Neural crest cell (in vitro differentiated cells): ENCODE measurements at places on chromosomes 2 and 18. TPM values are rescaled to one million over a fixed set of nuclear protein-coding genes. Genes with fewer than 3 reads are reported as not detected.

The ZNF513 gene
- 26.5 and 27.9 TPM in 2 replicates for total RNA-seq

The FOXI3 gene
- 0.12 TPM in 1 of 2 replicates, not detected in the other for total RNA-seq

The POTEJ gene
- total RNA-seq: not detected in 2 replicates

The RNU2-63P gene
- total RNA-seq: 24.6 and 25.1 TPM in 2 replicates

The TUBA3E gene
- not detected in 2 replicates for total RNA-seq

The MSH6 gene
- total RNA-seq: 213 TPM in 2 replicates

The ACOXL gene
- total RNA-seq: not detected in 2 replicates

The ZNF521 gene
- total RNA-seq: 86.1 and 87.9 TPM in 2 replicates

The SPC25 gene
- 39.3 and 40.8 TPM in 2 replicates for total RNA-seq

The TIA1 gene
- 273 and 287 TPM in 2 replicates for total RNA-seq

GRCh38 chr2:120253021-120253882 is 600 bp downstream of the RALB start:
- peak overlapping the region; percentile 47 for H3K27ac ChIP-seq
- peaks cover 27% of the 10 kb centered on the region for H3K27me3 ChIP-seq
- peak; percentile 67 for DNase-seq

GRCh38 chr2:112831513-112831845 is 5.1 kb downstream of the IL1B start:
- peaks cover 5% of the 10 kb centered on the region for H3K4me1 ChIP-seq
- H3K36me3 ChIP-seq: no peaks in the 10 kb centered on the region
- peaks cover 3% of the 10 kb centered on the region for H3K27me3 ChIP-seq
- H3K27ac ChIP-seq: no peak overlapping the region
- H3K4me3 ChIP-seq: no peak overlapping the region
- DNase-seq: no peak

- no peak overlapping the region for H3K4me3 ChIP-seq
- H3K36me3 ChIP-seq: no peaks in the 10 kb centered on the region
- peaks cover 5% of the 10 kb centered on the region for H3K27me3 ChIP-seq
- DNase-seq: no peak
Measured at GRCh38 chr2:85892216-85892944, 3.6 kb upstream of the ST3GAL5 start.

GRCh38 chr2:163469561-163469962 is 266.2 kb downstream of the FIGN start:
- no peak overlapping the region for H3K27ac ChIP-seq
- H3K4me1 ChIP-seq: peaks cover 33% of the 10 kb centered on the region
- H3K27me3 ChIP-seq: no peaks in the 10 kb centered on the region
- DNase-seq: no peak
- H3K36me3 ChIP-seq: no peaks in the 10 kb centered on the region

- H3K4me3 ChIP-seq: no peak overlapping the region
- H3K36me3 ChIP-seq: no peaks in the 10 kb centered on the region
- no peaks in the 10 kb centered on the region for H3K27me3 ChIP-seq
- H3K4me1 ChIP-seq: peaks cover 47% of the 10 kb centered on the region
- no peak overlapping the region for H3K27ac ChIP-seq
Measured at GRCh38 chr18:78074400-78075020, 824.9 kb downstream of the GALR1 start.

- no peak overlapping the region for H3K4me3 ChIP-seq
- no peak overlapping the region for H3K27ac ChIP-seq
- H3K36me3 ChIP-seq: no peaks in the 10 kb centered on the region
- H3K4me1 ChIP-seq: no peaks in the 10 kb centered on the region
Measured at GRCh38 chr18:50793641-50794565, 25.9 kb downstream of the MRO start.

DNA sequence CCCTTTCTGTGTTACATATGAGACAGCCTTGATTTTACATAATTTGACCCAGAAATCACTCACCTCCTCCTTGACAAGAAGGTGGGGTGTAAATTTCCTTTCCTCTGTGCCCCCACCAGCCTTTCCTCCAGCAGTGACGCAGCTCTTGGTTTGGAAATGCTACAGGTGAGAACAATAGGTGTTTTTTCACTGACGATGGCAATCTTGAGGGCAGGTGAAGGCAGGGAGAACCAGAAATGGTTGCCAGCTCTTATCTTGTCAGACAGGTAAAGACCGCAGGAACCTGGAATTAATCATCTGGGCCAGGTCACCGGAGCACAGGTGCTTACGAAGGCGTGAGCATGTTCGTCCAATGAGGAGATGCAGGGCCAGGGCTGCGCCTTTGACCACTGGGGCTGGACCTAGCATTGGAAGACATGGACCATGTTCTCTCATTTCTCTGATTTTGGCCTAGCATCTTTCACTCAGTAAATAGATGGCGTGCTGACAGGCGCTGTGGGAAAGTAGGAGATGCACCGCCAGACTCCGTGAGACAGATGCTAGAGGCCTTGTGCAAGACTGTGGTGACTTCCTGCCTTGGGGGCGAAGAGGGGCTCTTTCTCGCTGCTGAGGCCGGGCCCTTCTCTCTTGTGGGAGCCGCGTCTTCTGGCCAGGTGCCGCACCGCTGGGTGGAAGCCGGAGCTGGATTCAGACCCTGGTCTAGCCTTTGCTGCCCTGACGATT is 4.0 kb downstream of the CIDEA start:
- H3K27ac ChIP-seq: no peak overlapping the region
- no peaks in the 10 kb centered on the region for H3K36me3 ChIP-seq
- no peak overlapping the region for H3K4me3 ChIP-seq

GRCh38 chr2:210844016-210844415 is 287.6 kb downstream of the CPS1 start:
- peaks cover 5% of the 10 kb centered on the region for H3K4me1 ChIP-seq
- peak overlapping the region; percentile 92 for H3K27ac ChIP-seq
- no peak for DNase-seq
- H3K36me3 ChIP-seq: no peaks in the 10 kb centered on the region

GRCh38 chr2:26911911-26912861 is 58.3 kb upstream of the MAPRE3 start:
- peak overlapping the region; percentile 91 for H3K27ac ChIP-seq
- H3K4me1 ChIP-seq: peaks cover 9% of the 10 kb centered on the region
- no peaks in the 10 kb centered on the region for H3K27me3 ChIP-seq
- peak overlapping the region; percentile 81 for H3K4me3 ChIP-seq

DNA sequence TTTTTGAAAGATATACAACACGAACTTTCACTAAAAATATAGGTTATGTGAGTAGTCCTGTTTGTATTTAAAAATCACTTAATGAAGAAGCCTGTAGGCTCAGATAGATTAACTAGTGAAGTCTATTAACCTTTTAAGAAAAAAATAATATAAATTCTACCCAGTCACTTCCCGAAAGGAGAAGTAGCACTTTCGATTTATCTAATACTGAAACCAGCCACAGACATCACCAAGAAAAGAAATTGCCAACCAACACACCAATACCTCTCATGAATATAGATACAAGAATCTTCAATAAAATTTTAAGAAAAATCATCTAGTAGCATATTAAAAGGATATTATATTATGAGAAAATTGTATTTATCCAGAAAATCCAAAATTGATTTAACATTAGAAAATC is 160.5 kb downstream of the GALNT13 start:
- no peak for DNase-seq
- H3K36me3 ChIP-seq: no peaks in the 10 kb centered on the region
- H3K27ac ChIP-seq: no peak overlapping the region
- no peaks in the 10 kb centered on the region for H3K4me1 ChIP-seq

GRCh38 chr2:107107351-107107750 is 221.4 kb upstream of the ST6GAL2 start:
- H3K4me1 ChIP-seq: peaks cover 8% of the 10 kb centered on the region
- no peaks in the 10 kb centered on the region for H3K27me3 ChIP-seq
- H3K36me3 ChIP-seq: peaks cover 2% of the 10 kb centered on the region

GRCh38 chr2:233076749-233077148 is 16.6 kb downstream of the INPP5D start:
- no peaks in the 10 kb centered on the region for H3K4me1 ChIP-seq
- no peak for DNase-seq
- peaks cover under 1% of the 10 kb centered on the region for H3K27me3 ChIP-seq
- H3K4me3 ChIP-seq: no peak overlapping the region
- H3K27ac ChIP-seq: no peak overlapping the region

- H3K27ac ChIP-seq: no peak overlapping the region
- H3K36me3 ChIP-seq: no peaks in the 10 kb centered on the region
- H3K4me3 ChIP-seq: no peak overlapping the region
- DNase-seq: no peak
Measured at GRCh38 chr2:26522325-26522724, 44.4 kb upstream of the OTOF start.

DNA sequence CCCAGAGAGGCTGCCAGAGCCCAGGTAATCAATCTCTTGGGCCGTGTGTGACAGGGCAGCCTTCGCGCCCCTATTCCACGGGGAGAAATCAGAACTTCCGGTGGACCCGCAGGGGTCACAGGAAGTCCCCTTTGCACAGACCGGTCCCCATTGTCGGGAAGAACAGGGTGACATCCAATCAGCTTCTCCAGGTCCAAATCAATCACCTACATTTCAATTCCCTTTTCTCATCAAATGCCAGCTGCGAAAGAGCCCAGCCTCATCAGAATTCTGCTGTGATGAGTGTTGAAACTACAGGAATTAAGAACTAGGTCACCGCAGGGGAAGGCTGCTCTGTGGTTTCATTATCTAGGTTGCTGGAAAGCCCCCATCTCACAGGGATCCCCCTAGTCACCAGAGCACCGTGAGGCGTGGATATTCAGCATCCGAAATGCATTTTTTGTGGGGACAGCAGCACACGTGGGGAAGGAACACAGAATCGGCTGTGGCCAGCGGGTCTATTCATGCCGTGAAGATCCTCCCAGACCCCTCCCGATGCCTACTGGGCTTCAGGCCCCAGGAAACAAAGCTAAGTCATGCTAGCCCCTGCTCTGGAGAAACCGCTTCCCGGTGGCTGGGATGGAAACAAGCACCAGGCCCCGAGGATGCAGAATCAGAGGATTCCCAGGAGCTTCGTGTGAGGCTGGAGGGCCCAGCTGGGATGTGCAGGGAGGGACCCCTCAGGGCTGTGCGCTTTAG is 193.7 kb upstream of the ID2 start:
- H3K36me3 ChIP-seq: no peaks in the 10 kb centered on the region
- H3K27ac ChIP-seq: peak overlapping the region; percentile 21
- no peak for DNase-seq

GRCh38 chr2:62540408-62541168 is 34.6 kb upstream of the TMEM17 start:
- peaks cover 11% of the 10 kb centered on the region for H3K4me1 ChIP-seq
- no peak overlapping the region for H3K4me3 ChIP-seq
- no peaks in the 10 kb centered on the region for H3K27me3 ChIP-seq

DNA sequence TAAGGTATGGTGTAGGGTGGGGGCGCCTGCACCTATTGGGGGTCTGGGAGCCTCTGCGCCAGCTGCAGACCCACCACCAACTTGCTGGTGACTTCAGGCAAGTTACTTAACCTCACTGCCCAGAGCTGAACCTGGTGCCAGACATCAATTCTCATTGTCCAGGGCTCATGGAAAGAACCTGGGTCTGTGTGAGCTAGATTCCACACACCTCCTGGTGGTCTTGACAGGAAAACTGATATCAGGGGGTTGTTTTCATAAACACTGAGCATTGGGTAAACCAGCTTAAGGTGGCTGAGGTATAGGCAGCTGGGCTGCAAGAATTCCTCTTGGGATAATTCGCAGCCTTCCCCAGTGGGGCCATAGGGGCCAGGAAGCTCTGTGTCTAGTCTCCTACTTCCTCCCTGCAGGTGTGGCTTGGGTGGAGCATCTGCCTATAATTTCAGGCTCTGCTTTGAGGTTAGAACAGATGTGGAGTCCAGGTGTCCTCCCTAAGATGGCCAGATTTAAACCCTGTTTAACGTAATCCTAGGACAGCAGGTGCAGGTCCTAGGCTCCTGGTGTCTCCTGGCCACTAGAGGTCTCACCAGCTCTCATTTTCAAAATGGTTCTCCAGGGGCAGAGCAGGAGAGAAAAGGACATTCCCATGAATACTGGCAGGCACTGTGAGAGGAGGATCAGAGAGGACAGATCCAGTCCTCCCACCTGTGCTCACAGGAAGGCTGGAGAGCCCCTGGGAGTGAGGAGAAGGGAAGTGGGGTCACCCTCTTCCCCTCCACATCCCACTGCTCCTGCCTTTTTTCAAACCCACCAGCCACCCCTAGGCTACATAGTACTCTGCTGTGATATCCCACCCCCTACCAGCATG is 100.4 kb upstream of the SMAD2 start:
- H3K27me3 ChIP-seq: no peaks in the 10 kb centered on the region
- peak; percentile 41 for DNase-seq
- no peak overlapping the region for H3K27ac ChIP-seq
- no peak overlapping the region for H3K4me3 ChIP-seq
- H3K36me3 ChIP-seq: no peaks in the 10 kb centered on the region
